Endothelial cell of umbilical vein (primary cell): ENCODE measurements at places on chromosomes 3 and 15.

GRCh38 chr3:13621381-13622221 is 72.7 kb downstream of the FBLN2 start:
- no peak for DNase-seq

- DNase-seq, result peak; percentile 85
Observed at GRCh38 chr3:153626158-153626557, 464.1 kb downstream of the RAP2B start.

- no peak for DNase-seq
Observed at GRCh38 chr15:89330119-89330518, 4.5 kb downstream of the POLG start.

DNA sequence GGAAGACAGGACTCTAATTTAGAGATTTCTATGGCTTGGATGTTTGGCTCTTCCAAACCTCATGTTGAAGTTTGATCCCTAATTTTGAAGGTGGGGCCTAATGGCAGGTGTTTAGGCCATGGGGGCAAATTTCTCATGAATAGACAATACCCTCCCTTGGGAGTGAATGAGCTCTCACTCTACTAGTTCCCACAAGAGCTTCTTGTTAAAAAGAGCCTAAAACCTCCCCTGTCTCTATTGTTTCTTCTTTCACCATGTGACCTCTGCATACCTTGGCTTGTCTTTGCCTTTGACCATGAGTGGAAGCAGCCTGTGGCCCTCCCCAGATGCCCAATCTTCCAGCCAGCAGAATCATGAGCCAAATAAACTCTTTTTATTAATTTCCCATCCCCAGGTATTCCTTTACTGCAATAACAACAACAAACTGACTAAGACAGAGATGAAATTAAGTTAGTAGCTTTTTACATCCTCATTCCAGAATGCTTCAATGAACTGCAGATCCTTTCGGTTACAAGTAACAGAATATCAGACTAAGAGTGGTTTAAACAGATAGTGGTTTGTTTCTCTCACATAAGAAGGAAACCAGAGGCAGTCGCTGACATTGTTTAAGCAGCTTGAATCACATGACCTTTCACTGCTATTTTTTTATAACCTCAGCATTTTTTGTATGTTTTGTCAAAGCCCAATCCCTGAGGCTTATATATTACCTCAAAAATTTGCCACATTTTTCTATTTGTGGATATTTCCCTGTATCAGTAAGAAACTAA is 1013.3 kb upstream of the SEMA6D start:
- DNase-seq, result no peak

DNA sequence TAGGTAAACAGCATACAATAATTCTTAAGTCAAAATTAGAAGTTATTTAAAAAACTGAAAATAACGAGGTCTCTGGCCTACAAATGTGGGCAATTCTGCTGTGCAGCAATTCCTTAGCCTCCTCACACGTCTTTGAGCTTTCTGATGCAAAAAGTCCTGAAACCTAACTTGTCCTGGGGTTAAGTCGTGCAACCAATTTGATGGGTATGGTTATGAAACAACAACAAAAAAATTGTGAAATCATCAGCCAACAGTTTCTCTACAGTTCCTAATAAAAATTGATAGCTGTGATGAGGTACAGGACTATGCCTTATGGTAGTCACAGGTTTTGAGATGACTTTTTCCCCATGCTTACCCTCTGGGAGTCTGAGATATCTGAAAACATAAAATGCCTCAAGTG is 6.5 kb upstream of the GLB1 start:
- DNase-seq, result no peak

DNA sequence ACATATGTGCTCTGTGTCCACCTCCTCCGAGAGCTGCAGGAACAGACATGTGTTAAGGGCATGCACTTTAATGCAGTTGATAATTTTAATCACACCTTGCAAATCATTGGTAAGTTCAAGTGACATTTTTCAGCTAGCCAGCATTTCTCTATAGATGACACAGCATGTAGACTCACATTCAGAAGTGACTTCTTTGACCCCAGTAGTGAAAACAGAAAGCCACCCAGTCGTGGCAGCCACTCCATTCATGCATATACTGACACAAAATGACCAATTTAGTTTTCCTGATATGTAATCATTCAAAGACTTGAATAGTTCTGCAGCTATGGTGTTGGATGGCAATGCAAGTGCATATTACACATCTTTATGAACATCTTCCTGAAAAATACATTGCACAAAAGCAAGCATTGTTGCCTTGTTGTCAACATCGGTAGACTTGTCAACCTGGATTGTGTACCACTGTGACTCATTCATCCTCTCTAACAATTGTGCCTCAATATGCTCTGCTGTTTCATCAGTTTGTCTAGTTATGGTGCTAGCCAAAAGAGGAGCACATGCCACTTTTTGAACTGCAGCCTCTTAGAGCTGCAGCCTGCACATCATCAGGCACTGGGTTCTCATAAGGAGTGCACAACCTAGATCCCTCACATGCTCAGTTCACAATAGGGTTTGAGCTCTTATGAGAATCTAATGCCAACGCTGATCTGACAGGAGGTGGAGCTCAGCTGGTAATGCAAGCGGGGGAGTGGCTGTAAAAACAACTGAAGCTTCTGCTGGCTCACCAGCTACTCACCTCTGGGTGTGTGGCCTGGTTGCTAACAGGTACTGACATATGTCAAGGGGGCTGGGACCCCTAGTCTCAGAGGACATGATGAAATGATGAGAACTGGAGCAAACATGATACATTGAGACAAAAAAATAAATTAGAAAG is 622.0 kb downstream of the PYDC2 start:
- no peak for DNase-seq

DNA sequence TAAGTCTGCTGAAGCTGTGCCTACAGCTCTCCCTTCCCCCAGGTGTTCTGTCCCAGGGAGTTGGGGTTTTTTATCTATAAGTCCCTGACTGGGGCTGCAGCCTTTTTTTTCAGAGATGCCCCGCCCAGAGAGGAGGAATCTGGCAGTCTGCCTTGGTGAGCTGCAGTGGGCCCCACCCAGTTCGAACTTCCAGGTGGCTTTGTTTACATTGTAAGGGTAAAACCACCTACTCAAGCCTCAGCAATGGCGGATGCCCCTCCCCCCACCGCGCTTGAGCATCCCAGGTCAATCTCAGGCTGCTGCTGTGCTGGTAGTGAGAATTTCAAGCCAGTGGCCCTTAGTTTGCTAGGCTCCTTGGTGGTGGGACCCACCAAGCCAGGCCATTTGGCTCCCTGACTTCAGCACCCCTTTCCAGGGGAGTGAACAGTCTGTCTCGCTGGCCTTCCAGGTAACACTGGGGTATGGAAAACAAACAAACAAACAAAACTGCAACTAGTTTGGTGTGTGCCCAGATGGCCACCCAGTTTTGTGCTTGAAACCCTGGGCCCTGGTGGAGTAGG is 189.4 kb downstream of the MFSD1 start:
- DNase-seq, result no peak

GRCh38 chr15:63436341-63436740 is 54.7 kb upstream of the CA12 start:
- no peak for DNase-seq

- no peak for DNase-seq
Observed at GRCh38 chr15:36301947-36302346, 277.5 kb upstream of the CDIN1 start.

GRCh38 chr3:127587876-127588275 is 2.7 kb downstream of the TPRA1 start:
- DNase-seq, result no peak

DNA sequence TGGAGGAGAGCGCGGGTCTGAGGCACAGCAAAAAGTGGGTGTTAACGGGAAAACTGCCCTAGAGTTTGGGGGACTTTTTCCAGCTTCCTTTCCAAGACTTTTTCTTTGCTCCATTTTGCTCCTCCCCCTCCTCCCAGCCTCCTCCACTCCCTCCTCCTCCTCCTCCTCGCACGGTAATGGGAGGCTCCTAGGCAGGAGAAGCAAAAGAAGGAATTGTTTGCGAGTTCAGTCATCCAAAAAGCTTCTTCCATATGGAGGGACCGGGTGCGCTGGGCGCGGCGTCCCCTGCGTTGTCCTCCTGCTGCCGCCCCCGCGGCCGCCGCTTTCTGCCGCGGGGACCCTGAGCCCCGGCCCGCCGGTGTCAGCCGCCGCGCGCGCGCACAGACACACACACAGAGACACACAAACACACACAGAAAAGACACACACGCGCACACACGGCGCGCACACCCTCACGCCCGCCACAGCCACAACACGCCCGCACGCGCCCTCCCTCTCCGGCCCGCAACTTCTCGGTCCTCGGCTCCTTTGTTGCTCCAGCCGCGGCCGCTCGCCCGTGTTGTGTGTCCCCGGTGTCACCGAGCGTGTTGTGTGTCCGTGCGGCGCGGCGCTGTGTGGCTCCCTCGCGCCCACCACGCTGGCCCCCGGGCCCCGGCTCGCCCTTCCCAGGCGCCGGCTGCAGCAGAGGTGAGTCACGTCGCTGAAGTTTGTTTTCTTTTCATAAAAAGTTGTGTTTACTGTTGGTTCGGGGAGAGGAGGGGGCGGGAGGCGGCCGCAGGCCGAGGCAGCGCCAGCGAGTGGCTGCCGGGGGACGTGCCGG is at the start of gene BOC:
Gene BOC, plus strand, starts transcription at position 228 of the 820 bp plus-strand sequence. CDS start 38,246 bp downstream, outside the sequence.
- peak; percentile 10 for DNase-seq

DNA sequence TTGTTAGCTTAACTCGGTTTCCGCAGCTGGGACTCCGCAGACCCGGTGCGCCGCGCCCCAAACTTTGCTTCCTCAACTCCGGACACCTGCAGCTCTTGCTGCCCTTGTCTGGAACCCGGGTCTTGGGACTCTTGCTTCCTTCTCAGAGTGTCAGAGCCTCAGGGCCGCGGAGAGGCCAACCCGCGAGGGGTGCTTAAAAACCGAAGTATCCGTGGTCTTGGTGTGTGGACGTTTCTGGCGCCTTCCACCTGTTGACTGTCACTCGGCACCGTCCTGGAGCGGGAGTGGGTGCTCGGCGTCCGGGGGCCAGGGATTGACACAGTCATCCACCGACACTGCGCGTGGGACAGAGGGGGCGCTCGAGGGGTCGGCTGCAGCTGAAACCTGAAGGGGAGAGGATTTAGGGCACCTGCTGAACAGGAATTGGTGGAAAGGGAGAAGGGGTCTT is 386 bp downstream of the SQOR start:
- DNase-seq, result no peak

DNA sequence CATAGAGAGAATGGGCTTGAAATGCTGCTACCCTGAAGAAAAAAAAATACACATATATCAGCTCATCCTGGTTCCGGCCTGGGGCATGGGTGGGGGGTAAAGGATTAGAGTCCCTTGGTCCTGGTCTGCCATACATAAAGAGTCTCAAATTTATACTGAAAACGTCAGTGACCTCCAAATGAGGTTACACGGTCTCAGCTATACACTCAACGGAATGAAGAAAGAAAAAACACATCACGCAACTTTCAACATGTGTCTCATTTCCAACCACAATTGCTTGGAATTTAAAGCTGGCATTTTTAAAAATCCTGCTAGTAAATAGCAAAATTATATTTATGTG is 612.8 kb downstream of the MCTP2 start:
- no peak for DNase-seq

DNA sequence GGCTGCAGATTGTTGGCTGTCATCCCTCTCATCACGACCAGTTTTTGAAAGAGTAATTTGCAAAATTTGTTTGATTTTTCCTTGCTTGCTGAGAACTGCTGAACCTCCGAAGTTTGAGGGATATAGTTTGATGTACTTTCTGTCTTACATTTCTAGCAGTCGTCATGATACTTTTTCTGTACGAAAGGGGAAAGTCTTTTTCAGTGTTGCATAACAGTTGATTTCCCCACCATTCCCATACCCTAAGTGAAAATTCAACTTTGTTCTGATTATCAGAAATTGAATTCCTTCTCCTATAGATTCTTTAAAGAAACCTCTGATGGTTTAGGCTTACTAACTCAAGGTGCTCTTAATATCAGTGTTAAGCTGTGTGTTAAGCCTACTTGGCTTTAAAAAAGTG is 1.6 kb downstream of the PDE8A start:
- peak; percentile 18 for DNase-seq

- DNase-seq, result no peak
Observed at GRCh38 chr3:32110233-32110760, 3.9 kb downstream of the GPD1L start.

DNA sequence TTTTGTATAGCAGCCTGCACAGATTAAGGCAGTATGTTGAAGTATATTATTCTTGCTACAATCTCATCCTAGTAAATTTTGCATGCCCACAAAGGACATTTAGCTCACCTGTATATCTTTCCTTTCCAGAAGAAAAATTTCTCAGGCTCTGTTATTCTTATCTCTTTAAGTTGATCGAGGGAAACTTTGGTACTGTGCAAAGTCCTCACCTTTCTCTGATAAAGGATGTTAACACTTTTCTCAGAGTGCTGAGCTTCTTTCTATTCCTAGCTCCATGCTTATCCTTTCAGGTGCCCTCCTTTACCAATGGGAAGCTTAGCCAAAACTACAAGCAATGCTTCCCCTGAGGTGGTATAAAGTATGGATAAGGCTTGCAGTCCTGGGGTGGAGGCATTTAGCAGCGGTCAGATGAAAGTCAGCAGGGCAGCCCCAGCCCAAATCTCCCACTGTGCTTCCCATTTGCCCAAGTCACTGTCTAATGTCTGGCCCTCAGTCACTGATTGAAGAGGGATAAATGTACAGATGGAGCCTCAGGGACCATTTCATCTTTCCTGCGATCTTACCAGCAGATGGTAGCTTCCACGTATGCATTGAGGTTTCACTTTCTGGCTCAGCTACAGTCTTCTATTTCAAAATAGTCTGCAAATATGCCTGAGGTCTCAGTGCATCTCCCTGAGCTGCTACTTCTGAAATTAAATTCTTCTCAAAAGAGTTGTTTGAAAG is 127.8 kb upstream of the P2RY1 start:
- no peak for DNase-seq

DNA sequence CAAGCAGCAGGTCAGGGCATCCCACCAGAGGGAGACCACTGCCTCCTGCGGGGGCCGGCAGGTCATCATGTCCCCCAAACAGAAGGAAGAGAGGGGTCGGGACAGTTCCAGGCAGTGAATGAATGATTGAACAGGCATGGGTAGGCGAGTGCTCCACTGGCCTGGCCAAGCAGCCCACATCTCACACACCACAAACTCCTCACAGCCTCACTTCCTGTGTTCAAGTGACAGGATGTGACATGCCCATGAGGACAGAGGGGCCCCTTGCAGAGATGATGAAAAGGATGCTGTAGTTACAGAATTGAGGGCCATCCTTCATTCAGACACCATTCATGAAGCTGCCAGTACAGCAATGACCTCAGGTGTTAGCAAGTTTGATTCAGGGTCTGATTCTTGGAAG is 3.7 kb downstream of the IQSEC1 start:
- no peak for DNase-seq

DNA sequence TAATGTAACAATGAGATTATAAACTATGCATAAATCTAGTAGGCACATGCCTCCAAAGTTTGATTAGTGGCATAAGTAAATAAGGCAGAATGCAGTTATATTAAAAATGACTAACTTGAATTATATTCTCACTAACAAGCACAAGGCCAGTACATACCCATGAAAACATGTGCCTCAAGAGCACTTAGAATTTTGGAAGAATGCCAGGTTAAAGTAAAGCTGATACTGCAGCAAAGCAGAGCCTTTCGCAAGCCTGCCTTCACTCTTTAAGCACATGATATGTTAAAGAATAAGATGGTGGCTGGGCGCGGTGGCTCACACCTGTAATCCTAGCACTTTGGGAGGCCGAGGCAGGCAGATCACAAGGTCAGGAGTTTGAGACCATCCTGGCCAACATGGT is 49.0 kb downstream of the KBTBD12 start:
- DNase-seq, result no peak

GRCh38 chr15:41182266-41182665 is 48.3 kb downstream of the EXD1 start:
- no peak for DNase-seq
